A172 (cell line): ENCODE measurements at places on chromosomes 1 and 21.

GRCh38 chr1:67496329-67496728 lies 66.1 kb upstream of the SERBP1 start:
- no peak for DNase-seq

DNA sequence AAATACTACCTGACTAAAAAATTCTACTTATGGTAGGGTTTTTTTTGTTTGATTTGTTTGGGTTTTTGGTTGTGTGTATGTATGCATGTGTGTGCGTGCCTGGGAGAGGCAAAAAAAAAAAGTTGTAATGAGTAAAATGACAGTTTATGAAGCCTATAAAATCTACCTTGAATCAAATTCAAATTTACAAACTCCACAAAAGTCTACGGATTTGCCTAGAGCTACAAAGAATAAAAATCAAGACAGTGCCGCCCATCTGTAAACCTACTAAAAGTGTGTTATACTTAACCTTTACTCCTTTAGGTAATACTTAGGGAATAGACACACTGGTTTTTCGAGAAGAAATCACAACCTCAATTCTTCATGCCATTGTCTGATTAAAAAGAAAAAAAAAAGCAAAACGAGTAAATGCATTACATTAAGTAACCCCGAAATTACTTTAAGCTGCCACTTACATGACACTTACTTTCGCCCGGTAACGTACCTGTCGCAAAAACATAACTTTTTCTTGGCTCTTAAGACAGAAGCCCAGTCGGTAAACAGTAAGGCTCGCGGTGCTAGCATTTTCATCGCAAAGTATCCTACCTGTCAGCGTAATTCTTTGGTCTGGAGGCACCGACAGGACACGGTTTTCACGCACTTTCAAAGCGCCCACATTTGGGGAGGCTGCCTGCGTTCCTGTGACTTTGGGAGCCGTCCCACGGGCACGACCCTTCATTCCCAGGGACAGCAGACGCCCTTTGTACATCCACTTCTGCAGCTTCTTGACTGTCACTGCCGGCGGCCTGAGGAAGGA lies 951 bp downstream of the SYDE2 start:
- DNase-seq, result peak; percentile 0

DNA sequence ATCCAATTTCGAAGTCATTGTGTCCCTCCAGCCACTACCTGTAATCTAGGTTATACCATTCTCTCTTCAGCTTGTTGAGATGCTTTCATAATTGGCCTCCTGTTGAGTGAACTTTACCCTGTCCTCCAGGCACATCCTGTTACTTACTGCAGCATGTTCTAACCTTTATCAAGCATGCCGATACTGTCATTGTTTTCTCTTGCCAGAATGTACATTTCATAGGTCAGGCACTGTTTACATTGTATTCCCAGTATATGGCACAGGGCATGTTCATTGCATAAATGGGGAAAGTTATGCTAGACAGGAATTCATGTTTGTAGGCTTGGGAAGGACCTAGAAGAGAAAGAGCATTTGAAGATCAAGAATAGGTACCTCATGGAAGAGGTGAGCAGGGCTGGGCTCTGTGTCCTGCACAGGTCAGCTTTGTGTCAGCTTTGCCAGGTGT lies 10.2 kb downstream of the CXADR start:
- DNase-seq, result no peak

DNA sequence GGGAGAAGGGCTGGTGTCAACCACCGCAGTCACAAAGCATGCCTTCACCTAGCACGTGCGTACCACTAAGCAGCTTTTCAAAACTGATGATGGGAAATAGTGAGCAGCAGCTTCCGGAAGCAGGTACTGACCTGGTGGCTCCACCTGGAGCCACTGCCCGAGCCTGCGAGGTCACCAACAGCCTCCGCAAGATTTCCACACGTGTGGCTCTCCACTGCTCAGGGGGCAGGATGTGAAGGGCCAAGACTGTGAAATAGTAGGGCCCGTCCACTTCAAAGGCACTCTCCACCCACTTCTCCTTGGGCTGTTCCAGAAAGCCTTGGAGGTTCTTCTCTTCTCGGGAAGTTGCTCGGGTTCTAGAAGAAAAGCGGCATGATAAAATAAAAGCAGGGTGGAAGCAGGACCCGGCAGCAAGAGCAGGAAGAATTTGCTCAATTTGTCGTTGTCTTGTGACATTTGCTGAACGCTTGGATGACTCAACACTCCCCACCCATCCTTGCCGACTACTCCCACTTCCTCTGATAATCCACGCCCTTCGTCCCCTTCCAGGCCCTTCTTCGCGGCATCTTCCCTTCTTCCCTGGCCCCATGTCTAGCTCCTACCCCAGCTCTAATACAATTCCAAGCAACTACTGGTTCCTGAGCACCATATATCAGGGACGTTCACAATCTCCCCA lies 124.9 kb upstream of the IFFO2 start:
- DNase-seq, result peak; percentile 79

DNA sequence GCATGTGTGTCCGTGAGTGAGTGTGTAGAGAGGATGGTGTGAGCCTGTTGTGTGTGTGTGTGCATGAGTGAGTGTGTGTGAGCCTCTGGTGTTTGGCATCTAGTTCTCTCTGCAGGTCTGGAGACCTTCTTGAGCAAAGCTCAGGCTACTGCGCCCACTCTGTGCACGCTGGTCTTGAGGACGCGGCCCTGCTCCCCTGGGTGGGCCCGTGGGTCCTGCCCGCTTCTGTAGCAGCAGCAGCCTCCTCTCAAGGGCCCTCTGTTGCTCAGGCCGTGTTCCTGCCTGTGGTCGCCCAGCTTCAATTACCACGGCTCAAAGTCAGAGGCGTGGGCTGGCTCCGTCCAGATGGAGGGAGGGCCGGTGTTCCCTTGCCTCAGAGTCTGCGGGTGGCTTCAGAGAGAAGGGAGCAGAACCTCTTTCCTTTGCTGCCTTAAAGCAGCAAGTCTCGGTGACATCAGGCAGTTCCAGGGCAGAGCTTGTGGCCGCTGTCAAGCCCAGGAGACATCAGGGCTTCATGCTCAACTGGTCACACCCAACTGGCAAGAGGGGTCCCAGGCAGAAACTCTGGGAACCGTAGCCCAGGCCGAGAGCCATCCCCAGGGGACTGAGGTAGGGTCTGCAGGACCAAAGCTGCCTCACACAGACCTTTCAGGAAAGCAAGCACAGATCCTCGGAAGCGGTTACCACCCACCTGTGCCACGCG lies 270.6 kb upstream of the VAMP3 start:
- DNase-seq, result no peak

- DNase-seq, result no peak
Observed at GRCh38 chr1:208122612-208123358, 121.4 kb downstream of the PLXNA2 start.

DNA sequence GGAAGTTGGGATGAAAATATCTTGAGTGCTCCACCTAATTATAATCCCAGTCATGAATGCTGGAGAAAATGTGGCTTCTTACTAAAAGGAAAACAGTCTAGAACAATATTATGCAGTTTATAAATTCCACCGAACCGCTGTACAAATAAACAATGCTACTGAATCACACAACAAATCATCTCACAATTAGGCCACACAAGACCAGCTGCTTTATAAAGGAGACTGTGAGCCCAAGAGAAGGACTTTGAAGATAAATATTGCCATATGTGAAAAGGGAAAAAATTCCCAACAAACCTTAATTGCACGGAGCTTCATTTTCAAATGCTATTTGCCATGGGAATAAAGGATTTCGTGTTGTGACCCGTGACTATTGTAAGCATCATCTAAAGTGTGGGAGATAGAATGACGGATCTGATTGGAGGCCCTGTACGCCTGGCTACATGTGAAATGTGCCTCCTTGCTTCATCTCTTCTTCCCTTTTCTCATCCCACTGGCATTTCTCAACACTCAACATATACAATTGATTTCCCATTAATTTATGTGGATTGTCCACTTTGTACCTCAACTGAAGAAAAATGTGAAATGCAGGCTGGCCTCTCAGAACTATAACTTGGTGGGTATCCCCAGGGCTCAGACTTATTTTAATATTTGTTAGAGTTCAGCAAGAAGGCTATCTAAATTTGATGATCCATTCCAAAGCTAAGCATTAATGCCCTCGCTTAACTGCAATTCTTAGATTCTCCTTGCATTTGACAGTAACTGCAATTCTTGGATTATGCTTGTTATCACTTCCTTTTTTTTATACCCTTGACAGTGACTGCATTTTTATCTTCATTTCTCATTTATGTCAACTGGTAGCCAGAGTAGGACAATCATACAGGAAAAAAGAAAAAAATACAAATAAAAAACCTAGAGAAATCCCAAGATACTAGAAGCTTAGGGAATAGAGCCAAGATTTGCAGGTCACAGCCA lies 122.3 kb downstream of the TGFB2 start:
- peak; percentile 87 for DNase-seq

DNA sequence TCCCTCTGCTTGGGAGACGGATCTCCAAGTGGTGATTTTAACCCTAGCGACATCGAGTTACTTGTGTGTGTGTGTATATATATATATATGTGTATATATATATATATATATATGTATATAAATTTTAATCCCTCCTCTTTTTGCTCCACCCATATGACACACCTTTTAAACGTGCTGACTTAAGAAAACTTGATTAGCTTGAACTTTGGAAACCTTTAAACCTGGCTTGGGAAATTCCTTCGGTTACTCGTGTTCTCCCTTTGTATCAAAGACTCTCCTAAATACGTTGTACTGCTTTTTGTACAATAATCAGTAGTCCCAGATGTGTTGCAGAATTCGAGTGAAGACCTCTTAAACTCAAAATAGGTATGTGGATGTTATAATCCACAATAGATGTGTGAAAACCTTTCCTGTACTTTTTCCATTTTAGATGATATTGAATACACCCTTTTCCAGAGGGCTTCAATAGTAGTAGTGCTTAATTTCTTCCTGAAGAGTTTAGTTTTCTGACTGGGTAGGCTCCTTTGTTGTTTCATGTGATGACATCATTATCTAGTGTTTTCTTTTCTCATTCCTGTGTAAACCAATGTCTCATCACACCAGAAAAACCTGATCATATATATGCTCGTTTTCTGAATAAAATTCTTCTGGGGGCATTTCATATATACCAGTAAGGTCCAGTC lies 1.4 kb downstream of the RNF11 start:
- no peak for DNase-seq

DNA sequence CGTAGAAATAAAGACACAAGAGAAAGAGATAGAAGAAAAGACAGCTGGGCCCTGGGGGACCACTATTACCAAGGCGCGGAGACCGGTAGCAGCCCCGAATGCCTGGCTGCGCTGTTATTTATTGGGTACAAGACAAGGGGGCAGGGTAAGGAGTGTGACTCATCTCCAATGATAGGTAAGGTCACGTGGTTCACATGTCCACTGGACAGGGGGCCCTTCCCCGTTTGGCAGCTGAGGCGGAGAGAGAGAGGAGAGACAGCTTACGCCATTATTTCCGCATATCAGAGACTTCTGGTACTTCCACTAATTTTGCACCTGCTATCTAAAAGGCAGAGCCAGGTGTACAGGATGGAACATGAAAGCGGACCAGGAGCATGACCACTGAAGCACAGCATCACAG lies 4.1 kb upstream of the TPRG1L start:
- DNase-seq, result no peak

DNA sequence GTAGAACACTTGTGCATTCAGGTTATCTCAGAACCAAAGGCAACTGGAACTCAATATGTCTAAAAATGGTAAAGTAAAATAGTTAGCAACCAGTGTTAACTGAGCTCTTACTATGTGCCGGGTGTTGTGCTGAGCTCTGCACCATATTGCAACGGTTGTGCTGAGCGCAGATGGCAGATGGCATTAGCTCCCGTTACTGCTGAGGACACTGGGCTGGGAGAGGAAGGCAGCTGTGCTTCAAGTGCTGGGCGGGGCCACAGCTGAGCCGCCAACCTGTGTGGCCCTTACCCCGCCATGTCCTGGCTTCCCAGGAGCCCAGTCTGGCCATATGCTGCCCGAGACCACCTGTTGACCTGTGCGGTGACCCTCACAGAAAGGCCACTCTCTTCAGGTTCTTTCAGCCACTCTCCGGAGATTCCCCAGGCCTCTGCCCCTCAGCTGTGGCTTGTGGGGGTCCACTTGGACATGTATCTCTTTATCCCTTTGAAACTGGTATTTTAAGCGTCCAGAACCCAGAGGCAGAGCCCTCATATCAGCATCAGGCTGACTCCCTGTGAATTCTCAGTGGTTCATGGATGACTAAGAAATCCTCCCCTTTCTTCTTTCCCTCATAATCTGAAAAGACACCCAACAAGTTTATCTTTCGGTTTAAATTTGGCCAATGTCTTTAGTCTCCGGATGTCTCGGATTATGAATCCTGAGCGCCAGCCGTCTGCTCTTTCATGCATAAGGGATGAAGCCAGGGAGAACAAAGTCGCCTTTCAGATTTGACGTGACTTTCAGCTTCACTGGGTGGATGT lies 26.4 kb downstream of the LDLRAP1 start:
- DNase-seq, result no peak

- DNase-seq, result no peak
Observed at GRCh38 chr1:106498238-106498637, 558.2 kb upstream of the PRMT6 start.

- peak; percentile 41 for DNase-seq
Observed at GRCh38 chr1:156247460-156248322, at the start of gene PAQR6. Gene PAQR6 (minus strand): TSS chr1:156248056. CDS start chr1:156246731, 1,325 bp downstream.

DNA sequence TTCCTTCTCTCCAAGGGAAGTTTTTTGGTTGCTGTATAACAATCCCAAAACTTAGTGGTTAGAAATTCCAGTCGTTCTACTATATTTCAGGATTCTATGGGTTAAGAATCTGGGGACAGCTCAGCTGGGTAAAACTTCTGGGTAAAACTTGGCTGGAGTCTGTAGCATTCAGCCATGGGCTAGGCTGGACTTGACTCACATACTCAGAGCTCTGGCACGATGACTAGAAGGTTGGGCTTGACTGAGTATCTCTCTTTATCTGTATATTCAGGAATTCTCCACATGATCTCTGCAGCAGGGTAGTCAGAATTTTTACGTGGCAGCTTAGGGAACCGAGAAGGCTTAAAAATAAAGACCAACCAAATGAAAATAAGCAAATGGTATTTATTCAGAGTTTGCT lies 28.2 kb upstream of the HRNR start:
- no peak for DNase-seq

- no peak for DNase-seq
Observed at GRCh38 chr1:81982523-81982922, 181.8 kb downstream of the ADGRL2 start.

GRCh38 chr1:25064465-25065240 lies 134.6 kb upstream of the RUNX3 start:
- DNase-seq, result no peak

DNA sequence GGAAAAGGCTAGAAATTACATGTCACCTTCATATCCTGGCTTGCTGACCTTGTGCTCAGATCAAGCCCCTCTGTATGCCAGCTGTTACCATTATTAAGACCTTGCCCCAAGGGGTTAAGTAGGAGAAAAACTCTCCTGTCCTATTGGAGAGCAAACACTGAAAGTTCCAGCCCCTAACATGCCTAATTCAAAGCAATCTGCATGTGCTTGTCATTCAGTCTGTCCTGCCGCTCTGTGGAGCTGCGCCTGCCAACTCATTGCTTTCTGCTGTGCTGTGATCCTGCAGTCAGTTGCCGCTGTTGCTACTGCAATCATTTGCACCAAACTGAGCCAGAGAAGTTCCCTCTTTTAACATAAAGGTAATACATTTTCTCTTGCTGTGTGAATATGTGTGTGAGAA lies 113.4 kb downstream of the DISP1 start:
- DNase-seq, result no peak

- peak; percentile 52 for DNase-seq
Observed at GRCh38 chr1:93681101-93681988, at the start of gene BCAR3. Gene BCAR3 (minus strand): TSS chr1:93681837. CDS start chr1:93674930, 6,907 bp downstream.
